ENCODE measurements at places on chromosomes 3 and 15.

DNA sequence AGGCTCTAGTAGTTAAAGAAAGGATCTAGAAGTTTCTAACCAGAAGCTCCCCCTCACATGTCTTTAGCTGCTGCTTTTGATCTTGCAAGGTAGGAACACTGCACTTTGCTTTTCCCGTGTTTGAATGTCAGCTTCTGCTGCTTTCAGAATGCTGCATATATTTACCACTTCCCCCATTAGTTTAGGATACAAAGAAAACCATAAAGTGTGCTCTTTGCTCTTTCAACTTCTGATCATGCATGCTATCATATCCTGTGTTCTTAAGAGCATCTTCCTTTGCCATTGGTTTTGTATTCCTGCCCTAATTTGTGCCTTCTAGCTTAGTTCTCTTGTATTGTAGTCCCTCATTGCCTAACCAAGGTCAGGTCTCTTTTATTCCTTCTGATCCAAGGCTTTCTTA is 43.3 kb downstream of the ZNF609 start:
- no peak for DNase-seq

GRCh38 chr3:65314269-65314668 is 626.5 kb upstream of the ADAMTS9 start:
- DNase-seq: no peak

DNA sequence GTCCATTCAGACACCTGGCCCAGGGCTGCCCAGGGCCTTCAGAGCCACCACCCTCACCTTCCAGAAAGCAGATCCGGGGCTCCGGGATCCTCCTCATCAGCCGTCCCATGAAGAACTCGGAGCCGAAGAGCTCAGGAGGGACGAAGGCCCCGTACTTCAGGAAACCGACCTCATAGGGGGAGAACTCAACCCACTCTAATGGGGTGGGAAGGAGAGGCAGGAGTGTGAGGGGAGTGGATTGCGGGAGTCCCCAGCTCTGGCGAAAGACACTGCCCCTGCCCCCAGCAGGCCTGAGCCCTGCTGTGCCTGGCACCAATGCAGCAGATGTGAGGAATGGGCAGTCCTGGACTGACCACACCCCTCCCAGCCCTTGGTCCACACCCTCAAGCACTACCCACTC is 22.6 kb downstream of the PLA2G4D start:
- no peak for DNase-seq

DNA sequence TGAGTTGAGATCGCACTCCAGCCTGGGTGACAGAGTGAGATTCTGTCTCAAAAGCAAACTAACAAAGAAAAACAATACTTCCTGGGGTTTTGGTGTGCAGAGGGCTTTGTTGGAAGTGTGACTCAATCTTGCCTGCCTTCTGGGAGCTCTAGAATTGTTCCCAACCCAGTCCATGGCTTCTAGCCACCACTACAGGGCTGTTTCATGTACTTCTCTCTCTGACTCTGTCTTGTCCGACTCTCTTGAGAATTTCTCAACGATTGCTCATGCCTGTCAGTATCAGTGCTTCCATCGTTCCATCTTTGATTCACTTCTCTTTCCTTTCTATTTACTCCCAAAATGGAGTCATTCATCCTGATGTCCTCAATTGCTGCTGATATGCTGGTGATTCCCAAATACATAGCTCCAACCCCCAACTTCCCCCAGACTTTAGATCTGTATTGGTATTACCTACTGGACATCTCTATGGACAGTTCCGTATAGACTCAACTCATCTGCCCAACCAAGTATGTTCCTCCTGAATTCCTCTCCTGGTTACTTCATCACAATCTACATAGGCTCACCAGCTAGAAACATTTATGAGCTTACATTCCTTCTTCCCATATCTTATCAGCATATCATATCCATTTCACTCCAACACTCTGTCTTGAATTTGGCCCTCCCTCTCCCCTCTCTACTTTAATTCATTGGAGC is 1.8 kb upstream of the AP2M1 start:
- DNase-seq: no peak

DNA sequence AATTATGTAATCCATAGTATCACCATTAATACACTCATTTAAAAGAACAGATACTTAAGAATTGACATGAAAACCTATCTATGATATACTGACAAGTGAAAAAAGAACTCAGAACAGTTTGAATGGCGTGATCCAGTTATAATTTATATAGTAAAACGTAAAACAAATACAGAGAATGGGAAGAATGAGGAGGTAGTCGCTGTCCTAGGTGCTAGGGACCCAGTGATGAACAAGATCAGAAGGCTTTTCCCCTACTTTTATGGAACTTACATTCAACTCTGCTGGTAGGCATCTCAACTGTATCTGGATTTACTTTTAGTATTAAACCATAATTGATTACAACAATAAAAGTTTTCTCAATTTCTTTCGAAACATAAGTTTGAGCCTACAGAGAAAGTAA is 31.8 kb downstream of the GSK3B start:
- DNase-seq: no peak

- no peak for DNase-seq
Measured at GRCh38 chr3:53473422-53473821, 21.0 kb upstream of the CACNA1D start.

Data from natural killer cell treated with Interleukin-12 subunit alpha and Interleukin-12 subunit beta and Interleukin-15 and Interleukin-18, amount 100 ng/mL, for 72 hours (primary cell).